GOT3 (cell line): ENCODE measurements at places on chromosomes 2 and 18.

DNA sequence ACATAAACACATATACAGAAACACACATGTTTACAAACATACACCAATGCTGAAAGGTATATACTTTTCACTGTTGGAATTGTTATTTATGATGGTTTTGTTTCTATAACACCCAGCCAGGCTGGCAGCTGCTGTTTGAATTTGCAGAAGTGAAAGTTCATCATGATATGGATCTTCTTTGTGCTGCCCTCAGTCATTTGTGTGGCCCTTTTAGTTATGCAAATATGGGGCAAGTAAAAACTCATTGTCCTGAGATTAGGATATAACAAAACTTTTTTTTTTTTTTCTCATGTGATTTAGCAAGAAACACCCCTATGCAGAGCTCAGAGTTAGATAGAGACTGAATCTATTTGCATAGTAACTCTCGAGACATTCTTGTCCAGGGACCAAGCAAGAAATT is 714.1 kb downstream of the KCNJ3 start:
- DNase-seq: no peak

GRCh38 chr2:16162491-16163040 is 222.2 kb downstream of the MYCN start:
- no peak for DNase-seq

DNA sequence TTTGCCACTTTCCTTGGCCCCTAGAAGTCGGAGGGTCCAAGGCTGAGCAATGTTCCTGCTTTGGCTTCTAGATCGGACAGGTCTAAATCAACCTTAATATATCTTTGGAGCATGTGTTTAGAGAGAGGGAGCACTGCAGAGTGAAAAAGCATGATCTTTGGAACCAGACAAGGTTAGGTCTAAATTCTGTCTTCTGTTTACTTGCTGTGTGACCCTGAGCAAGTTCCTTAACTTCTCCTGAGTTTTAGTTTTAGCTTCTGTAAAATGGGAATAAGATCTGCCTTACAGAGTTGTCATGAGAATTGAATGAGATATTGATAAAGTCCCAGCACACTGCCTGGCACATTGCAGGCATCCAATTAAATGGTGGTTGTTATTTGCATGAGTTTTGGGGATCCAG is 13.9 kb downstream of the TMEM17 start:
- DNase-seq: no peak

DNA sequence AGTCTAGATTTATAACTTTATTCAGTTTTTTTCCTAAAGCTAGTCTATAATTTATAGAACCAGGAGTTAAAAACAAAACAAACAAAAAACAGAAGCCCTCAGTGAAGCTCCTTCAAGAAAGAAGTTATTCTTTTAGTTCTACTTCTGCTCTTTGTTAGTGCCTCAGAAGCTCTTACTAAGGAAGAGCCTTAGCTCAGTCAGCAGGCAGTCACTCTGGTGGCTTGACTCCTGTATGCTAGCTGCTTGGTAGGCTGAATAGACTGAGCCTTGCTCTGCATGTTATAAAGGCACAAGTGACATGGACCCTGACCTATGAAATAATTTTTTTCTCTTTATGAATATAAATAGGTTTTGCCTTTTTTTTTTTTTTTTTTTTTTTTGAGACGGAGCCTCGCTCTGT is 24.8 kb downstream of the NCOA1 start:
- DNase-seq: no peak

- DNase-seq: no peak
Observed at GRCh38 chr2:39128919-39129391, 8.1 kb upstream of the SOS1 start.

DNA sequence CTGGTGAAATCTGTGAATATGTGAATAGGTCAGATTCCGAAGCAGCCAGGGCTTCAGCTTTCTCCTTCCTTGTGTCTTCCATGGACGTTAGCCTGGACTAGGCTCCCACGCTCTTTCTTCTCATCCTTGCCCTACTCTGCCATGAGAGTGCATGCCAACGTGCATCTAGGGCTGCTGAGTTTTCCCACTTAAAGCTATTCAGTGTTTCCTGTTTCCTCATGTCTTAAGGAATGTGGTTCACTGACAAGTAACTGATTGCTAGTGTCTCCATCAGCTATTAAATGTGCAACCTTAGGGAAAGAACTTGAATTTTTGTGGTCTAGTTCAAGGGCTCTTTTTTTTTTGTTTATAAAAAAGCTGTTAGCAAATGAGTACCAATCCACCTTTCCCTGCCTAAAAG is 642.3 kb upstream of the LINC00305 start:
- DNase-seq: no peak

- no peak for DNase-seq
Observed at GRCh38 chr18:10923141-10923540, 226.2 kb downstream of the PIEZO2 start.

DNA sequence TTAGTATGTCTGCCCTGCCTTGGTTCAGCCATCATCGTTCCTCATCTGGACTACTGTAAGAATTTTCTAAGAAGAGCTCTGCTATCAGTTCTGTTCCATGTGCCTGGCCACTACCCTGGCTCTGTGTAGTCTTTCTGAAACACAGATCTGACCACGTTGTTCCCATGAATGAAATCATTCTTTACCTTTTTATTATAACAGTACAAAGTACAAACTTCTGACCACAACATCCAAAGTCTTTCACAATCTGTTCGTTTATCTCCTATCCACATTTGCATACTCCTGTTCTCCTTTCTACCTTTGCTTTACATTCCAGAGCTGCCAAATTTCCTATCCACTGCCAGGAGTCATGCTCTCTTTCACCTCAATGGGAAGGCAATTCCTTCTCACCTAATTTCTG is 284.6 kb upstream of the LRP1B start:
- no peak for DNase-seq

- no peak for DNase-seq
Observed at GRCh38 chr2:42319265-42319664, 41.8 kb downstream of the COX7A2L start.

GRCh38 chr2:64625299-64626145 is 28.2 kb downstream of the SERTAD2 start:
- DNase-seq: no peak

DNA sequence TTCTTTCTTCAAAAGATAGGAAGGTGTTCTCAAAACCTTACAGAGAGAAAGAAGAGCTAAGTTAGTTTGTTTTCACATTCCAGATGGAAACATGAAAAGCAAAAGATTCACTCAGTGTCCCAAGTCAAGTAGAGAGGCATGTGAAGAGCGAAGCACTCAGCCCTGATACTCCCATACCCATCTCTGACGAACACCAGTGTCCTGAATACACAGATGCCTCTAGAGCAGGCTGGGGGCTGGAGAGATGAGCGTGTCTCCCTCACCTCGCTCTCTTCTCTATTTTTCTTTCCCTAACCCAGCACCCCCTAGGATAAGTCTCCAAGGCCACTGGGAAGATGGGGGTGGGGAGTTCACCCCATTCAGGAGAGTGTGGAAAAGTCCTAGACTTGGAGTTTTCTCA is 227.8 kb downstream of the TMEM163 start:
- no peak for DNase-seq

GRCh38 chr18:21314724-21315123 is 72.7 kb downstream of the GREB1L start:
- DNase-seq: no peak

DNA sequence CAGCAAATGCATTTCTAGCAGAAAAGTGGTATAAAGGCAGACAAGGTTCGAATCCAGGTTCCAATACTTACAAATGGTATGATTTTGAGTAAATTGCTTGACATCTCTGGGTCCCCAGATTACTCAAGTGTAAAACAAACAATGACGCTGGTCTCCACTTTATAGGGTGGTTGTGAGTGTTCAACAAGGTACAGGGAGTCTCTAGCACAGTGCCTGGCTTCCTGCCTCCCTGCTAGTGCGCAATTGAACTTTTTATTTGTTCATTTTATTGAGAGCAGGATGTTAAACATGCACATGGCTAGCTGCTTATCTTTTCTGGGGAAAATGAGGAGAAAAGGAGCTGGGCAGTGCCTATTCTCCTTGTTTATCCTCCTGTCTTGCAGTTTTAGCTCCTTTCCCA is 74.9 kb upstream of the MYL1 start:
- DNase-seq: no peak

GRCh38 chr2:19484736-19485135 is 126.3 kb upstream of the OSR1 start:
- no peak for DNase-seq

DNA sequence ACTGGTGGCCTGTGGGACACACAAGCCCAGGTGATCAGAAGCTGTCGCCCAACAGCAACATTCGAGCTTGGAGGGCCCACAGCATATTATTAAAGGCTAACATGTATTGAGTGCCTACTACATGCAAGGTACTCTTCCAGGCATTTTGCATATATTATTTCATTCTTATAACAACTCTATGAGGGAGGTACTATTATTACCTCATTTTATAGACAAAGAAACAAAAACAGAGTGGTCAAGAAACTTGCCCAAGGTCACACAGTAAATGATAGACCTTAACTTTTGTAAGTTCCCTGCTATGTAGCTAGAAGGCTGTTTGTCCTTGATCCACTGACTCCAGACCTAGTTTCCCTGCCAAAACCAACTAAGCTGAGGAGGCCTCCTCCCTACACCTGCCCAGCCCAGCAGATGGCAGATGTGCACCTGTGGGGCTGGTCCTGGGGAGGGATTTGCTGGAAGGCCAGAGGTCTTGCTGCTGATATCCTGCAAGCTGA is 35.7 kb downstream of the KANSL3 start:
- no peak for DNase-seq

DNA sequence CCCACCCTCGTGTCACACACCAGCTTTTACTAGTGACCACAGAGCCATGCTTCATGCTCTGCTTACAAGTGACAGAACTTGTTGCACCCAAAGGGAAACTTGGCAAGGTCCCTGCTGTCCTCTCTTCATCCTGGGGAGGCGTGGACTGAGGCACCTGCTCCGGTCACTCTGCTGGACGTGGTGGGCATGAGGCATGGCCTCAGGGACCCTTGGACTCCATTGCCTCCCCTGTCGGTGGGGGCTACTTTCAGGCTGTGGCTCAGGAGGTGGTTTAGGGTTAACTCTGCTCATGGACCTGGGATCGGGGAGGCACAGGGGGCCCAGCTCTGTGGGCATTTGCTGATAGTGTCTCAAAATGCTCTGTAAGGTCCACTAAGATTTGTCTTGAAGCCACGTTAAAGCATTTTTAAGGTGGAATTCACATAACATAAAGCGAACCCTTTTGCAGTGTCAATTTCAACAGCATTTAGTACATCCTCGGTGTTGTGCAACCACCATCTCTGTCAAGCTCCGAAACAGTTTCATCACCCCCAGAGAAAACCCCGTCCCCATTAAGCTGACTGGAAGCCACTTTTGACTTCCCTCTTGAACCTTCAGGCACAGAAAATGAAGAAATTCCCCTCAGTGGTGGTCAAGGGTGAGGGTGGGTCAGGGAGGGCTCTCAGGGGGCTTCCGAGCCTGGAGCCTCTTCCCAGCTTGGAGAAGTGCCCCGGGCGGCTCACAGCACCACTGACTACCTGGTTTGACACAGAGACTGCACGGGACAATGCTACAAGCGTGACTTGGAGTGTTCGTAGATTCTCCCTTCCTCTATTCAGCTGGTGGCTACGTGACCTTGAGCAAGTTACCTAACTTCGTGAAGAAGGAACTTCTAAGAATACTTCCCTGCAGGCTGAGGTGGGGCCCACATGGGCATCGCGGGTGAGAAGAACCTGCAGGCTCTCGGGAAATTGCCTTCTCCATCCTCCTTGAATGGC is 100.0 kb upstream of the HDAC4 start:
- no peak for DNase-seq
